DMS79 treated with DMSO at 0.1 percent for 48 hours (cell line): ENCODE measurements at places on chromosomes 1 and 21.
A peak's percentile ranks its signal among the peaks of the same experiment; 100 is the strongest.

DNA sequence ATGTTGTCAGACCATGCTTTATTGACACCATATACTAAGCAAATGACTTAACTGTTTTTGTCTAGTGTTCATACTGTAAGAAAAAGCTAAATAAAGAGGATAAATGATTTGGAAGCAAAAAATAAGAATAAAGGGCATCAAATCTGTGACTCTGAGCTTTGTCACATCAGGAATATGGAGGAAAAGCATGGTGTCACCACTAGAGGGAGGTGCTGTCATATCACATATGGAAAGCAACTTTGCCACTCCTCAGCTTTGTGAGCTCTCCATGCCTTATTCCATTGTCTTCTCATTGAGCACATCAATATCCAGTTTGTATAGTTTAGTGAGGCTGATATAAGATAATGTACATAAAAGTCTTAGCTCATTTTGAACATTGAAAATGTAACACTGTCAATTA, 20.8 kb upstream of the GBP1 start:
- peak; percentile 25 for DNase-seq

DNA sequence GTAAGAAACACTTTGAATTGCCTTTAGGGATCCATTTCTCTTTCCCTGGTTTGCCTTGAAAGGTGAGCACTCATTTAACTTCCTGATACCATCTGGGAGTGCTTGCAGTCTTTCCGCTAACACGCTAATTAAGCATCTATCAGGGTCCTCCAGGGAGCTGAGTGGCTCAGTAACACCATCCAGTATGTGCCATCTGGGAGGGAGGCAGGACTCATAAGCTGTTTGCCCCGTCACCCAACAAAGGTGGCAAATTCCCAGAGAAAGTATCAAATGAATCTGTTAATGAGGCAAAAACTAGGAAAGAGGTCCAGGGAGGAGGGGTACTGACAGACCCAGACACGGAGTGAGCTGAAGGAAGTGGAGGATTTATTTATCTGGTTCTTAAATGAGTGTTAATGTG, 430.9 kb downstream of the HLX start:
- peak; percentile 47 for DNase-seq

DNA sequence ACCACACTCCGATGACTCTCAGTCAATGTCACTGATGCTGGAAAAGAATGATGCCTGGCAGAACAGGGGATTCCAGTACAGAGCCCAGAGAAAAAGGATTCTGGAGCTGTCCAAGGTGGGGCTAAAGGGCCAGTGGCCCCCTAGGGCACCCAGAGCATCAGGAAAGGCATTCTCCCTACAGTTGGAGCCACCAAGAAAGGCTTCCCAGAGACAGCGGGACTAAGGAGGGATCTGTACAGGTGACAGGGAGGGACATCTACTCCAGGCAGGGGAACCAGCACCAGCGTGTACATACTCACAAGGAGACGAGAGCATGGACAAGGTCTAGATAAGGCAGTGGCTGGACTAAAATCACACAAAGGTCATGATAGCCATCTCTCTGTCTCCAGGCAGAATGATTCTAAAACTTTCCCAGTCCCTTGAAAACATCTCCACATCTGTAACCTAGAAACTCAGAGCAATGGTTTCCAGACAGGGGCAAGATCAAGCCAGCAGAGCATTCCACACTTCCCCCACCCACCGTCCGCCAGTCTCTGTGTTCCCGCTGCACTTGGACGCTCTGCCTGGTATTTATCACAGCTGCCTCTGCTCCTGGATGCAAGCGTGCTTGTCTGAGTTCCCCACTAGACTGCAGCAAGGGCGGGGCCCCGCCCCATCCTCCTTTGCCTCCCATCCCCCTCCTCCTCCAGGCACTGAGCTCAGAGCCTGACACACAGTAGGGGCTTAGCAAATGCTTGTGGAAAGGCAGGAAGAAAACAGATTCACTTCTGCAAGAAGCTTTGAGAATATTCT, 111.6 kb upstream of the ZC3H12A start:
- no peak for DNase-seq

- no peak for DNase-seq
Measured at GRCh38 chr1:87336623-87337067, 8.0 kb downstream of the LMO4 start.

DNA sequence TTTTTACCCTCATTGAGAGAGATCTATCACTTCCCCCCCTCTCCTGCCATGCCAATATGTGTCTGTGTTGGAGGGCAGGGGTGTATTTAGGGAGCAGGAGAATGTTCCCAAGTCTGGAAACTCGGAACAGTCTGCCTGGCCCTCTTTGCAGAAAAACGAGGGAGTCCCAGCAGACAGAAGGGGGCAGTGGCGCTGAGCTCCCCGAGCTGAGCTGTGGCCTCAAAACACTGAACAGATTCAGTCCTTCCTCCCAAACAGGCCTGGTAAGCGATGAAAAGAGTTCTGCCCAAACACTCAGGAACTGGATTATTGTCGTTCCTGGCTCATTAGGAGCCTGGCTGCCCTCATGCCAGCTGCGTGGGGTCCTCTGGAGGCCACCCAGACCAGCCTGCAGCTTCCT, 981 bp downstream of the CLDN14 start:
- DNase-seq: no peak

DNA sequence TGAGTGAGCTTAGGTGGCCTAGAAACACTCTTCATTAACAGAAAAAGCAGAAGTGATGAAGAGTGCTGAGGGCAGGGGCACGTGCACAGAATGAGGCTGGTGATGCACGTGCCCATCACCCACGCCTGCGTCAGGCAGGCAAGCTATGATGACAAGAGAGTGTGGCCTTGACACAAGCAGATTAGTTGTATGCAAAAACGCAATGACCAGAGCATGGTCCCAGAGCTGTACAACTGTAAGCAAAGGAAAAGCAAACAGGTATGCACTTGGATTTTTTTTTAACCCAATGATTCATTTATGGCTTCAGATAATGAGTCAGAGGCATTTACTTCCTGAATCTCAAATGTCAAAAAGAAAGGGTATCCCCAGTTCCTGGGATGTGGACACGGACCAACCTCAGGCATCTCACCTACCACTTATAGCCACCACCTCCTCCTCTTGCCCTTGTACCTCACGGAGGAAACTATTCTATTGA, 9.1 kb upstream of the TMEM61 start:
- DNase-seq: no peak

GRCh38 chr1:170114906-170115305, 30.9 kb upstream of the NTMT2 start:
- no peak for DNase-seq

- DNase-seq: peak; percentile 38
Measured at GRCh38 chr1:12594966-12595756, 22.8 kb downstream of the DHRS3 start.

GRCh38 chr1:17292299-17293160, 15.5 kb upstream of the PADI4 start:
- DNase-seq: no peak

DNA sequence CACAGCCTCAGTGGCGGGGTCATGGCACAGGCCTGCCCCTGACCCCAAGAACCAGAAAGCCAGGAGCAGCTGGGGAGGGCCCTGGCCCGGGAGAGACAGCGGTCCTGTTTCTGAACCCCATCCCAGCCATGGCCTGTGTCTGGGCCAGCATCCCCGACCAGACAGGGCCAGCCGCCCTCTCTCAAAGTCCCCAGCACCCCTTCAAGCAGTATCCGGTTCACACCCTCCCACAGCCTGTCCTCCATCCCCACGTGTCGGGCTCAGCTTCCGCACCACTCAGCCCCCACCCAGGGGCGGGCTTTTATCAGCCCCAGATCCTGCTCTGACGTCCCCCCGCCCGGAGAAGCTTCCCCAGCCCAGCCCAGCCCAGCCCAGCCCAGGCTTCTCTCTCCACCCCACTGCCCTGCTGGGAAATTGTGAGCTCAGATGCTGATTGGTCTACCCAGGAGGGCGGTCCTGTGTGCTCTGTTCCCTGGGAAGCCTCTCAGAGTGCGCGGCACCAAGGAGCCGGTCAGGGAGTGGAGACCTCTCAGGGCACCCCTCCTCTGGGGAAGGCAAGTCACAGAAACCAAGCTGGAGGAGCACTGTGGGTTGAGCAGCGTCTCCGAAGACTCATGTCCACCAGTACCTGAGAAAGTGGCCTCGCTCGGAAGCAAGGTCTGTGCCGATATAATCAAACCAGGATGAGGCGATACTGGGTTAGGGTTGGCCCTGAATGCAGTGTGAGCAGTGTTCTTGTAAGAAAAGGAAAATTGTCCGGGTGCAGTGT, 4.7 kb upstream of the FAAP20 start:
- DNase-seq: no peak

DNA sequence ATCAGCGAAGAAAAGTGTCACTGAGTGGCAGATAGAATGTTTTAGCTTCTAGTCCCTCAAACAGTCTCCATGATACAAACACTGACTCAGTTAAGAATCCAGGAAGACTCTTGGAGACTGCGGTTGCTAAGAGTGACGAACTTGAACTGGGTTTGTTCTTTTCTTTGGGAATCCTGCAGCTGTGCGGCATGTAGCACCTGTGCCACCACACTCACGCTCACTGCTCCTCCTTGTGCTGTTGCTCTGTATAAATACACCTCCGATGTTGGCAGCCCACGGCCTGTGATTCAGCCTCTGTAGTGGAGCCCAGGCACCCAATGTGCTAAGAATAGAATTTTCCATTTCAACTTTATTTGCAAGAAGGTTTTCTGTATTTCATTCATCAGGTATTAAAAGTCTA, 5.5 kb upstream of the PPIE start:
- DNase-seq: peak; percentile 50

DNA sequence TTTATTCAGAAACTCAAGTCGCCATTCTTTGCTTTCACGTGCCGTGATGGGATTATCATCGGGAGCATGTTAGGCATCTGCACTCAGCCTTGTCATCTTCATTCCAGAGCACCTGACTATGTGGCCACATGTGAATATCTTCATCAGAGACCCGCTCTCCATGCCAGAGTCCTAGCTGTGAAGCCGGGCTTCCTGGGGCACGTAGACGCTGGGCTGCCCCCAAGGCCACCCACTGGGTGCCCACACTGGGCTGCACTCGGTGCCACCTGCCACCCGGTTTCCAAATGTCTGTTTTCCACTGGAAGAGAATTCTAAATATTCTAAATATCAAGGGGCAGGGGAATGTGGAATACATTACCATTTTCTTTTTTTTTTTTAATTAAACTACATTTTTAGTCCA, 43.8 kb downstream of the SLC37A1 start:
- no peak for DNase-seq
